ENCODE measurements at places on chromosomes 6 and 20.

GRCh38 chr6:9086331-9086730 is 651.0 kb upstream of the SLC35B3 start:
- DNase-seq: peak; percentile 70

DNA sequence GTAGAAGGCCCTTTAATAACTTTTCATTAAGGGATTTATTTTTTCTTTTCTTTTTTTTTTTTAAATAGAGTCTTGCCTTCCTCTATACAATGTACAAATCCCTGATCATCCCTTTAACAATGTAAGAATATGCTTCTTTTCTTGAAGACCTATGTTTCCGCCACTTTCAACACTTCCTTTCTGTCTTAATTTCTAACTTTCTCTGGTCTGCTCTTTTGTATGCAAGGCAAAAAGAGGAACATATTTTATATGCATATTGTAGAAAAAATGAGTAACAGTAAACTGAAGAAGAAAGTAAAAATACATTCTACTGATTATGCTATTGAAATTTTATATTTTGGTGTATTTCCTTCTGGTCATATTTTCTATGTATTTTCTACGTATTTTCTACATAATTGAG is 484.7 kb downstream of the TFAP2B start:
- DNase-seq: no peak

- no peak for DNase-seq
Measured at GRCh38 chr6:135277422-135277821, 96.3 kb downstream of the MYB start.

DNA sequence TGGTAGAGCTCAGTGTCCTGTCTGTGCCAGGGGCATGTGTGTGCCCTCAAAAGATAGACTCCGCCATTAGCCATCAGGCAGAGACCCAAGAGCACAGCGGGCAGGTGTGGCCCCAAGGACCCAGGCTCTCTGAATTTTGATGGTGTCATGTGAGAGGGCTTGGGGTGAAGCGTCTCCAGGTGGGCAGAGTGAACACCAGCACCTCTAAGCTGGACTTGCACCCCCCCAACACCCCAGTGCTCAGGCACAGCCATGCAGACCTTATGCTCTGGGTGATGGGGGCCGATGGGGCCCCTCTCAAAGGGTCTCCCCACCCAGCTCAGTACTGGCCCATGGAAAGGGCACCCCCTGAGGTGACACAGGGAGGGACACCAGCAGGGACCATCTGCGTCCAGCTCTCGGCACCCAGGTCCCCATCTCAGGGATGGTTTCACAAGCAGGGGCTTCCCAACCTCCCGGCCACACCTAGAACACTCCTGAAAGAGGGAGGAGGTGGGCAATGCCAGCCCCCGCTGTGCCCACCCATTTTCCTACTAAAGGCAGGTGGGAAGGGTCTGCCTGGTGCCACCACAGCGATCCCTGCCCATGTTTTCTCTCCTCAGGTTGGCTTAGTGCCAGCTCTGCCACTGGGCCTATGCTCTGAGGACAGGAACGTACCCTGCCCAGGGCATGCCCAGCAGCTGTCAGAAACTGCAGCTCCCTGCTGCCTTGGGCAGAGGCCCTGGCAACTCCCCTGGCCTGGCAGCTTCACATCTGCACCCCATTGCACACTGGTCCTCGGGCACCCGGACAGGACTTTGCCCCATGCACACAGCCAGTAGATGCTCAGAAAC is 3.5 kb downstream of the CST7 start:
- no peak for DNase-seq

DNA sequence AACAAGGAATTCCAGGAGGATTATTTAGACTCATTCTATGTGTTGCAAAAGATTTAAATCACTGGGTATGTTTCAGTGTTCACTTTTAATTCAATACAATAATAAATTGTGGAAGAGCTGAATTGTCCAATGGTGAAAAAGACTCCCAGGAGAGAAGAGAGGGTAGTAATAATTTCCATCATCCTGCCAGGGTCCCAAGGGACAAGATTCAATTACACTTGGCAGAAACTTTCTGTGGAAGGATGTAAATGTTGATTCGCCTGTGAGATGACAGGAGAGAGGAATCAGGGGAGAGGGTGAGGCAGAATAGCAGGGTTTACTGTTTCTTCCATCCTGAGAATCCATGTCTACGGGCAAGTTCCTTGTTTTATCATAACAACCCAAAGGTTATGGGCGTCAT is 342.7 kb downstream of the ESR1 start:
- DNase-seq: peak; percentile 74

GRCh38 chr6:168939796-168940195 is 313.9 kb downstream of the THBS2 start:
- DNase-seq: no peak

GRCh38 chr6:170176898-170177771 is 113.7 kb downstream of the DLL1 start:
- no peak for DNase-seq

DNA sequence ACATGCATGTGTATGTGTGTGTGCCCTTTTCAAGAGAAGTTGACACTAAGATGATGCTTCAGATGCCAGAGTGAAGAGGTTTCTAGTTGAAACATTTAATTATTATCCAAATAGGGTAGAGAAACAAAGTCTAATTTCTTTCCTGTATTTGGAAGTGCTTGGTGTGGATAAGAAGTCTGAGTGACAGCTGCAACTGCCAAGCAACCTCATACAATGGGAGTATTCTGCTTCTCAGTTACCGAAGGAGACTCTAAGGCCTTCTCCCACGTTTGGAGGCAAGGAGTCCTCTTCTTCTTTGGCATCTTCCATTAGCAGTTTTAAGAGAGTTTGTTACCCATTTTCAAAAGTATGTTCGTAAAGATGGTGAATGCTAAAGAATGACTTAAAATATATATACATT is 82.4 kb downstream of the HDGFL1 start:
- DNase-seq: no peak

GRCh38 chr6:159640322-159640721 is 52.7 kb downstream of the SOD2 start:
- DNase-seq: no peak

DNA sequence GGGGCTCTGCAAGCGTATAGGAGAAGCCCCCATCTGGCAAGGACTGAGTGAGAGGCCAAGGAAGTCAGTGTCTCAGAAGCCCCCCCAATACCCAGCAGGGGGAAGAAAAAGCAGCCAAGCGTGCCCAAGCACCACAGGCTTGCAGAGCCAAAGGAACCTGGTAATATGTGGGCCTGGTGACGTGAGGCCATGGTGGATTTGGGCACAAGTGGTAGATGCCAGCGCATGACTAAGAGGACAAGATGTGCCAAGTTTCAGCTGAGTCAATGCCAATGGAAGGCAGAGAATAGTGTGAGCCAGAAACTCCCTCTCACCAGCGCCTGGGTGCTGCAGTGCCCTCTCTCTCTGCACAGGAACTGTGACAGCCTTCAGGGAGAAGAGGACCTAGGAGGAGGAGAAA is 110.0 kb downstream of the QRSL1 start:
- no peak for DNase-seq

DNA sequence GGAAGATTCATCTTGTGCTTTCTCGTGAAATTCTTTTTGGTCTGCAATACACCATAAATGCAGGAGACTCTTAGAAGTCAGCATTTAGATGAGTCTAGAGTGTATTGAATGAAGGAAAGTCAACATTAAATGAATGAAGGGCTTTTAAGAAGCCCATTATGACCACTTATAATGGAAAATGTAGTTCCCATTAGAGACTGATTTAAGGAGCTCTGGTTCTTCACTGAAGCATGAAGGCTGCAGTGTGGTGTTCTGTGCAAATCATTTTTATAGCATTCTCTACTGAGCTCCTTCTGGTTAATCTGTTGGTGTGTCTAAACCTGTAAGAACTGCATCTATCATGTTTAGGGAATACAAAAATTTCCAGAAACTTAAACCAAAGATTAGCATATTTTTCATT is 19.7 kb downstream of the NCOA7 start:
- no peak for DNase-seq

DNA sequence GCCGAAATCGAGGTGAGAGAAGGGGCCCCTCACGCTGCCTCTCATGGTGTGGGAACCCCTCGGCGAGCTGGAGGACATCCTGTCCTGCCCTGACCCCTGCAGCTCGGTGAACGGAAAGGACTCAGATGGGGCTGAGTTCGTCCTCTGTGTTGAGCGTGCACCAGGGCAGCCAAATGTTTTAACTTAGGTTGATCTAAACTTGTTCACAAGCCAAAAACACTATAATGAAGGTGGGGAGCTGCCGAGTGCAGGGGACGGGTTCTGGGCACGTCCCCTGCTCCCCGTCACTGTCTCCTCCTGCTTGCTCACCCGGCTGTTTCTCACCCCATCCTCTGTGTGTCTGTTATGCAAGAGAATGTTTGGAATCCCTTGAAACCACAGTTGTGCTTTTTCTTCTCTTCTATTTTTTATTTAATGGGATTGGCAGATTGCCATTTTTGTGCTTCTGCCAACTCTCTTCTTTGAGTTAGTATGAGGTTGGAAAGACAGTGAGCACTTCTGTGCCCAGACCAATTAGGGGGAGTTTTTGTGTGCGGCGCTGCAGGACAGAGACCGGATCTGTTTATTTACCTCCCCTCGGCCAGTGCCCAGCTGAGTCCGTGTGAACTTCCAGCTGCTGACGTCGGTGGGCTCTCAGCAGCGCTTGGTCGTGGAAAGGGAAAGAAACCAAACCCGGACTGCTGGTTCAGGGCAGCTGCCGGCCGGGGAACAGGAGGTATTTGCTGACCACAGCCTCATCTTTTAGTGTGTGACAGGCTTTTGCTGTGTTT is 158.1 kb downstream of the DTNBP1 start:
- peak; percentile 98 for DNase-seq

DNA sequence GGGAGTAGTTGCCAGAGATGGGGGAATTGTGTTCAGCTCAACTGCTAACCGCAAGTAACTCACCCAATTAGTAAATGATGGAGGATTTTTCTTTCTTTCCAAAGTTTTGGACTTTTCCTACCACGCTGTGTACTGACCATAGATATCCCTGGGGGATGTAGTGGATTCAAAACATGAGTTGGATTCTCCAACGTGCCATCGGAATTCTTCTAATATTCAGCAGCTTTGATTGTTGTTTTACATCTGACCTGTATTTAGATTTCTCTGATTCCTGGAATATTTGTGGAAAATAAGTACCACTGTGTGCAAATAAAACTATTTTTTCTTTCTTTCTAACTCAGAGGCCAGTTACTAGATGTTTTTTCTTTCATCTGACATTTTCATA is 1.1 kb downstream of the CCDC170 start:
- DNase-seq: peak; percentile 70

DNA sequence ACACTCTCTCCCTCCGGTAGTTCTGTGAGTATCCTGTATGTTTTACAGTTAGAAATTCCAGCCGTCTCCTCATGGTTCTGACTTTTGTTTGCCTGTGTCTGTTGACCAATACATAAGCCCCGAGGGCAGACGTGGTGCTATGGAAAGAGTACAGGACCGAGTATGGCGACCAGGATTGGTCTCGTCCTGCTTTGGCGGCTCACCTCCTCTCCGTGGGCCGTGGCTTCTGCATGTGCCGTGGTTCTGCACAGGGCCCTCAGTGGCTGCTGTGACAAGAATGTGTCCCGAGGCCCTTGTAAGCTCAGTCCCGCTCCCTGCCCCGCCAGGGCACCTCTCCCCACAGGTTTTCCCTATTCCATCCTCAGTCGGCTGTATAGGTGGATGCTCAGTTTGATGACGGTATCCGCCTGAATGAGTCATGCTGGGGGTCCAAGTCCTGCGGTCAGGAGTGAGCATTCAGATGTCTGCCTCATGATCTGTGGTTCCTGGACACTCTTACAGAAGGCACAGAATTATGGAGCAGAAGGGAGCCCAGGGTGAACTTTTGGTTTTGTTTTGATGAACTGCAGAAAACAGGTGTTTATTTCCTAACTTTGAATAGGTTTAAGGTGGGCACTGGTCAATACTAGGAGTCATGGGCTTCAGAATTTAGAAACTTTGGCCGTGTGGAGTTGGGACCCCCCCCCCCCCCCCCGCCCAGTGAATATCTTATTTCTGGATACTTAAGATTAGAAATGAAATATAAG is 1.2 kb downstream of the ARFGAP1 start:
- DNase-seq: peak; percentile 55

DNA sequence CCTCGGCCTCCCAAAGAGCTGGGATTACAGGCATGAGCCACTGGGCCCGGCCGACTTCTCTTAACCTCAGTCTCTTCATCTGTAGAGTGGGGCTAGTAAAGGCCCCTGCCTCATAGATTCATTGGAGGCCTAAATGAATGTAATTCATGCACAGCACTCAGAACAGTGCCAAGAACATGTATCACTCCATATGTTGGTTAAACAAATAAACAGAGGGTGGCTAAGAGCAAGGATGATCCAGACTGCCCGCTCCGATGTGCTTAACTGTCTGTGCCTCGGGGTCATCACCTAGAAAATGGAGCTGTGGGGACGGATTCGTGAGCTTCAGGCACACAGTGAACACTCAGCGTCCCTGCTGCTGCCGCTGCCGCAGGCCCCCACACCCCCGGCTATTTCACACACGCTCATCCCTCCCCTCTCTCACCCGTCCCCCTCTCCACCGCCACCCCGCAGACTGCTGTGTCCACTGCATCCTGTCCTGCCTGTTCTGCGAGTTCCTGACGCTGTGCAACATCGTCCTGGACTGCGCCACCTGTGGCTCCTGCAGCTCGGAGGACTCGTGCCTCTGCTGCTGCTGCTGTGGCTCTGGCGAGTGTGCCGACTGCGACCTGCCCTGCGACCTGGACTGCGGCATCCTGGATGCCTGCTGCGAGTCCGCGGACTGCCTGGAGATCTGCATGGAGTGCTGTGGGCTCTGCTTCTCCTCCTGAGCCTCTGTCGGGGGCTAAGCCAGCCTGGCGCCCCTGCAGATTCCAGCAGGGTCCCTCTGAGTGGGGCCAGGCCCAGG is 14.8 kb downstream of the MDFI start:
- DNase-seq: peak; percentile 43

DNA sequence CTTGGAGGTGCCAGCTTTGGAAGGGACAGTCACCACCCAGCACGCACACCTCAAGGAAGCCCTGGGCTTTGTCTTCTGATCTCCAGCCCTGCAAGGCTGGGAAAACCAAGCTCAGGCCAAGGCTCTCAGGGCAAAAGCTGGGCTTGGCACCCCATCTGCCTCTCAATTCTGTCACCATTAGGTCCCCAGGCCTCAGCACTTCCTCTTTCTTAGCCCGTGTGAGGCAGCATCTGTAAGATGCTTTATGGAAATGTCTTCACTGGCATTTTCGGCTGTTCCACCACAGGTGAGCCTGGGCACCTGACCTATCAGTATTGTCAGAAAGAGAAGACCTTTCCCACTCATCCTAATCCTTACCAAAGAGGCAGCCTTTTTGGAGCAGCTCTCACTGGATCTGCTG is 24.6 kb downstream of the GMEB2 start:
- DNase-seq: no peak

- DNase-seq: no peak
Measured at GRCh38 chr6:81262656-81263055, 489.8 kb downstream of the TENT5A start.

DNA sequence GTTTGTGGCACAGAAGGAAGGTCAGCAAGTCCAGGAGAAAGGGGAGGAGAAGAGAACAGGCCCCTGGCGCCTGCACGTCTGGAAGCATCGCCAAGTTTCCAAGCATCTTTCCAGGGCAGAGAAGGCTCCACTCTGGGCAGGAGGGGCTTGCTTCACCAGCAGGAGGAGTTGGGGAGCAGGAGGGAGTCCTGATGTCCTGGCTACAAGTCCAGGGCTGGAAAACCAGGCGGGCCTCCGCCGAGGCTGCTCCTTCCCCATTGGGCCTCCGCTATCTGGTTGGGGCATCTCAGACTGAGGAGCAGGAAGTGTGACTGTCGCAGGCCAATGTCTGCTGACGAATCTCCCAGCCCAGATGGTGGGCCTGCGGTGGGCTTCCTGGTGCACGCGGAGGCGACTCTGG is 421.9 kb downstream of the PREX1 start:
- no peak for DNase-seq
